ENCODE measurements at places on chromosomes 6 and 20.

- no peak for DNase-seq
Observed at GRCh38 chr6:151647976-151648639, 154.3 kb downstream of the CCDC170 start.

DNA sequence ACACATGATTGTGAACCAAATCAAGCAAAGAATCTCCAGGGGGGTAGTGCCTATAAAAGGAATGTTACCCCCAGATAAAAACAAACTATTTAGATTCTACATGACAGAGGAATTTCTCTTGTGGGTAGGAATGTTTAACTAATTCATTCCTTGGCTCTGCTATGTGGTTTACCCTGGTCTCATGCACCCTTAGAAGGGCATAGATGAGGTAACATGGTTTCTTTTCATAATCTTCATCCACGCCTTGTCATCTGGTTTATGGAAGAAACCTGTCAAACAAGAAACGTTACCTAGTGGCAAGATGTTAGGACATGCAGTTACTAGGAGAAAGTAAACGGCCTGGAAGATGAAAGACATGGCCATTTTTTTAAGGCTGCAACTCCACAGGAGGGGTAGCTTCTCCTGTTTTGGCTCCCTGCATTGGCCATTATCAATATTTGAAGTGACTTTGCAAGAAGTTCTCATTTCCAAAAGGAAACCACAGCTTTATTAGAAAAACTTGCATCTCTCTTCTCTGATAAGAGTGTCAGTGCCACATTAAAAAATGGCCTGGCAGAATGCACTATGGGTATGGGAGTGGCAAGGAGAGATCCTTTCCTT, 45.5 kb downstream of the STX11 start:
- no peak for DNase-seq

GRCh38 chr6:111617149-111617548, 11.5 kb upstream of the TRAF3IP2 start:
- no peak for DNase-seq

GRCh38 chr20:46400828-46401477, 5.5 kb downstream of the ELMO2 start:
- DNase-seq, result no peak

- DNase-seq, result no peak
Observed at GRCh38 chr20:50256577-50256976, 65.9 kb downstream of the CEBPB start.

- no peak for DNase-seq
Observed at GRCh38 chr6:9398071-9398766, 962.9 kb upstream of the SLC35B3 start.

- no peak for DNase-seq
Observed at GRCh38 chr20:61497029-61497627, 245.1 kb downstream of the CDH4 start.

GRCh38 chr6:150027806-150028565, 2.7 kb upstream of the RAET1L start:
- DNase-seq, result no peak

- no peak for DNase-seq
Observed at GRCh38 chr6:144019929-144020328, 11.9 kb upstream of the PLAGL1 start.

DNA sequence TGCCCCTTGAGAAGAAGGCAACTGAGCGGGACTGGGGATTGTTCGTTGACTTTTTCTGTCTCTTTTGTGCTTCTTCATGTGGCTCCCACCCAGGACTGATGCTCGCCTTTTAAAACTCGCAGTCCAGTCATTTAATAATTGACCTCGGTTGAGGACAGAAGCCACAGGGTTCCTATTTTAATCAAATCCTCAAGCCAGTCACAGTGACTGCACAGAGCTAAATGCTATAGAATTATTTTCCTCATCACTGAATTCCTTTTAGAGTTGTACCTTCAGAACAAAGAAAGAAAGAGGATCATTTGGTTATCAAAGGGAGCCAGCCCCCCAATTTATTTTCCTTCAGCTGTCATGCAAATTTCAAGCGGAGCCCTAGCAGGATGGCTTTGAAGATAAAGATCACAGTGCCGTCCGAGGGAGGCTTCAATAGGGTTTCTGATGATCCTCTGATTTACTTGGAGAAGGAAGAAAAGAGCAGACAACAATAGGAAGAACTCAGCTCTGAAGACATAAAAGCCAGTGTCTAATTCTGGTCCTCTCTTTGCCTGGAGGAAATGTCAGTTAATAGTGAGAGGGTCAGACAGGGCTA, 186.6 kb downstream of the DOK5 start:
- DNase-seq, result no peak

DNA sequence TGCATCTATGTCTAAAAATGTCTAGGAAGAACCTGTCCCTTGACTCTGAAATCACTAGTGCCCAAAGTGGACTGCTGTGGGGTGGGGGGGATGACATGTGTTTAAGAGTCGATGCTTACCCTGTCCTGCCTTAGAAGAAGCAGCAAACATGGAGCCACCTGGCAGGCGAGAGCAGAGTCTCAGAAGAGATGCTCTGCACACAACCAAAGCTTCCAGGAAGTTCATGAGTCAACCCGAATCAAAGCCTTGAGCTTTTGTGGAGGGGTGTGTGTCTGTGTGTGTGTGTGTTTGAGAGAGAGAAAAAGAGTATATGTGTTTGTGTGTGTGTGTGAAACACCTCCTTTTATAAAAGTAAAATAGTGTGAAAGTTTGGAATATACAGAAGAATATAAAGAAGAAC, 269.9 kb downstream of the ALDH8A1 start:
- no peak for DNase-seq

GRCh38 chr20:20480126-20480525, 112.2 kb downstream of the INSM1 start:
- no peak for DNase-seq

- DNase-seq, result no peak
Observed at GRCh38 chr6:156601152-156602065, 175.8 kb upstream of the ARID1B start.

- DNase-seq, result no peak
Observed at GRCh38 chr6:74742793-74743508, 462.9 kb downstream of the COL12A1 start.

DNA sequence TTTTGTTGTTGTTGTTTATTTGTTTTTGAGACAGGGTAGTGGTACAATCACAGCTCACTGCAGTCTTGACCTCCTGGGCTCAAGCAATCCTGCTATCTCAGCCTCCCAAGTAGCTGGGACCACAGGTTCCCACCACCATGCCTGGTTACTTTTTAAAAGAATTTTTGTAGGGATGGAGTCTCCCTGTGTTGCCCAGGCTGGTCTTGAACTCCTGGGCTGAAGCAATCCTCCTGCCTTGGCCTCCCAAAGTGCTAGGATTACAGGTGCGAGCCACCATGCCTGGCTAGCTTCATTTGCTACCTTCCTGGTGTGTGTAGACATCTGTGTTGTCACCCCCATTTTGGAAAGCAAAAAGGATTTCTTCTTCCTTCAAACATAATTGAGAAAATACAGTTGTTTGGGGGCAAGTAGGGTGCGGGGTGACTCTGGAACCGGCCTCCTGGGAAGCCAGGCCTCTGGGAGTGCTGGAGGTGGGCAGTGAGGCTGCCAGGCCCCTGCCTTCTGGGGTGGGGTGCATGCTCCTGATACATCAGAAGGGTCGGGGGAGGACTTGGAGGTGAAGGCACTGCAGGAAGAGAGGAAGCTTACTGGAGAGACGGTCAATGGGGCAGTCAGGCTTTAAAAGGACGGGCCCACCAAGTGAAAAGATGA, 28.4 kb downstream of the SYNJ2 start:
- no peak for DNase-seq

GRCh38 chr6:117938311-117938995, 31.4 kb downstream of the SLC35F1 start:
- DNase-seq, result no peak

- DNase-seq, result no peak
Observed at GRCh38 chr20:46073443-46073842, 16.3 kb downstream of the NCOA5 start.

GRCh38 chr6:16683641-16684194, 77.5 kb downstream of the ATXN1 start:
- no peak for DNase-seq

DNA sequence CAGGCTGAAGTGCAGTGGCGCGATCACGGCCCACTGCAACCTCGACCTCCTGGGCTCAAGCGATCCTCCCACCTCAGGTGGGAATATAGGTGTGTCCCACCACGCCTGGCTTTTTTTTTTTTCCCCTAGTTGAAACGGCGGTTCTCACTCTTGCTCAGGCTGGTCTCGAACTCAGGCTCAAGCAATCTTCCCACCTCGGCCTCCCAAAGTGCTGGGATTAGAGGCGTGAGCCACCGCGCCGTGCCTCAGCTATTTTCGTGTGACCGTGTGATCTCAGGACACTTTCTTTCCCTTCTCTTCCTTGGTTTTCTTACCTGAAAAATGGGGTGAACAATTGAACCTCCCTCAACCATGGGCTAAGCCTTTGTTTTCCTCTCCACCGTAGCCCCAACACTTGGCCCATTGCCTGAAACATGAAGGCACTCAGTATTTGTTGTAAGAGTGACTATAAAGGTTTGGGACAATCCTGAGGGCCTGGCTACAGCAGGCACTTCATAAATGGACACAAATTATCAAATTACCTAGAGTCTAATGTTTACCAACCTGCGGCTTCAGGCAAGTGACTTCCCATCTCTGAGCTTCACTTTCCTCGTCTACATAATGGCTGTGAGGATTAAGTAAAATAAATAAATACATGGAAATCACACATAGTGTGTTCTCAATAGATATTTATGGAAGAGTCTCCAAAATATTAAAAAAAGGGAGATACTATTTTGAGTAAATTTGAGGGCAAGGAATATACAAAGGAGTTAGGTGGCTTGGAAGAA, 31.4 kb upstream of the ID1 start:
- DNase-seq, result no peak

DNA sequence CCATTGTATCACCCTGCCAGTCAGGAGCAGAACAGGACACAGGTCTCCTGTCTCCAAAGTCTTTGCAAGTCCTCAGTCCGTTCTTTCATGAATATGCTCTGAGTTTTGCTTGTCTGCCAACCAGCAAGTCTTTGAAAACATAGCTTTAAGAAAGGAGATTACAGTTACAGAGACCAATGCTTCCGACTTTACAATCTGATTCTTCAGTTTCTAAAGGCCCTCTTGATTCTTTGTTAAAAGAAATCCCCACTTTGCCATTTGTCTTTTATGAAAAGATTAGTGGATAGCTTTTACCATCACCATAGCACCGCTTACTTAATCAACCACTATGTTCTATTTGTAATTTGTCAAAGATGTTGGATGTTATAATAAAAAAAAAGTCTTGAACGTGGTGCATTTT, 562.8 kb upstream of the BTBD3 start:
- DNase-seq, result no peak
